ENCODE measurements at places on chromosomes 11 and 22.

DNA sequence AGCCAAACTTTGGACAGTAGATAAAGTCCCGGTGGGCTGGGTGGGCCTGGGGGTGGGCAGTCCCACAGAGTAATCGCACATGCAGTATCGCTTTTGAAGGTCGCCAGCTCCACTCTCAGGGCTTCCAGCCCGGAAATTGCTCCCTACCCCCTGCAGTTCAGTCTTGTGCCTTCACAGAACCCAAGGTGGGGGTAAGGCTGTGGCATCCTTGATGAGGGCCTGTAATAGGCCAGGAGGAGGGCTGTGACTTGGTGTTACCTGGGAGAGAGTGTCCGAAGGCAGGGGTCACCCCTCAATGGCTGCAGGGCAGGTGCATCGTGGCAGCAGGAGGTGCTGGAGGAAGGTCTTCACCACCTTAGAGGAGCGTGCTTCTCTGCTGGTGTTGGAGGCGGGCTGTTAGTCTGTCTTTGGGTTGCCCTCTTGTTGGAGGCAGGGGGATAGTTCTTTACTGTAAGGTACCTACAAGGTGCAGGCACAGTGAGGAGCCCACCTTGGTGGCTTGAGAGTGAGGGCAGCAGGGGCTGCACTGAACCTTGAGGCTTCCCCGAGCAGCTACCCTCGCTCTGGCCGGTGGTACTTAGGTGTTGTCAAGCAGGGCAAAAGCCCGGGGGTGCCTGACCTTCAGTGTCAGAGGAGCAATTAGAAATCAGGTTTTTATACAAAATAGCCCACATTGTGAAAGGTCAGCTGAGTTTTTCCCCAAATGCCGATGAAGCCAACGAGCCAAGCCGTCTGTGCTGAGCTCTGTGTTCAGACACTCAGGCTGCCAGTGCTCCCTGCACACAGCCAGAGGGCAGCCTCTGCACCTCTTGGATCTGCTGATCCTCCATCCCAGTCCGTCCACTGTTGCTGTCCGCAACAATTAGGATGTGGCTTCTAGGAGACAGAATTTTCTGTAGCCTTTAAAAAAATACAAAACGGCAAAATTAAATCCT lies 21.9 kb downstream of the SAMM50 start:
- no peak for DNase-seq

- no peak for DNase-seq
Measured at GRCh38 chr22:22909605-22910271, 22.1 kb downstream of the IGLL5 start.

- DNase-seq, result no peak
Measured at GRCh38 chr11:67545280-67545679, 22.0 kb upstream of the CABP2 start.

- DNase-seq, result no peak
Measured at GRCh38 chr22:41094041-41094593, 1.7 kb downstream of the EP300 start.

GRCh38 chr22:44396727-44397722 lies 84.3 kb upstream of the SHISAL1 start:
- DNase-seq, result no peak

GRCh38 chr22:22168190-22168940 lies 76.2 kb upstream of the VPREB1 start:
- DNase-seq, result no peak

DNA sequence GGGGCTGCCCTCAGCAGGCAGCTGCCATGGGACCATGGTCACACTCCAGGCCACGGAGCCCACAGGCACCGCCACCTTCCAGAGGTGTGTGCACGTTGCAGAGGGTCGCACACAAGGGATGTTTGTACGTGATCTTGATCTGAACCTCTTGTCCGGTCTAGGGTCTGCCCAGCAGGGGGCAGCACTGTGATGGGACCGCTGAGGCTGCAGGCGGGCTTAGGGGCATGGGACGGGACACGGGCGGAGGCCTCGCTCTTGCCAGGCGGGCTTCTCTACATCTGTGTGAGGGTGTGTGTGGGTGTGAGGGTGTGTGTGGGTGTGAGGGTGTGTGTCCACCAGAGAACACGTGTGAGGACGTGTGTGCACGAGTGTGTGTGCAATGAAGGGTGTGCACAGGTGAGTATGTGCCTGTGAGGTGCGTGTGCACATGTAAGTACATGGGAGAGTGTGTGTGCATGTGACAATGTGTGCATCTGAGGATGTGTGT lies 52.4 kb downstream of the CACNA1I start:
- peak; percentile 46 for DNase-seq

GRCh38 chr11:114438303-114438702 lies 964 bp upstream of the REXO2 start:
- DNase-seq, result no peak

DNA sequence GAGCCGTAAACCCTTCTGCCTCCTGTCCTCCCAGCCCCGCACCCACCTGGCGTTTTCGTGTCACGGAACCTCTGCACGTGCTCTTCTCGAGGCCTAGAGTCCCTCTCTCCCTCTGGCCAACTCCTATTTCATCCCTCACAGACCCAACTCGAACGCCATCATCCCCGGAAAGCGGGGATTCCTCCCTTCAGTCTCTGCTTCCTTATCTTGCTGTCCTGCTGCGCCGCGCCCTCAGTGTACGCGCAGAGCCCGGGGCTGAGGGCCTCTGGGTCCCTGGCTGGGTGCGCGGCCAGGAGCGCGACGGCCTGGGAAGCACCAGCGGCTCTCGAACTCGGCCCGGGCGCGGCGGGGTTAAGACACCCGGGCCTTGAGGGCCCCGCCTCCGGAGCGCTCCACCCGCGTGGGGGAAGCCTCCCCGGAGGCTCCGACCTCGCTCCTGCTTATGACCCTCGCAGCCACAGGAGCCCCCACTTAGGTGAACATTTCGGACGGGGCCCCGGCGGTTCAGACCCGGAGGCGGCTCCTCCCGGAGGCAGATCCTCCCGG lies 398 bp upstream of the ATG16L2 start:
- DNase-seq, result peak; percentile 86

GRCh38 chr22:46895753-46896152 lies 133.3 kb downstream of the TBC1D22A start:
- DNase-seq, result no peak

- DNase-seq, result no peak
Measured at GRCh38 chr11:115326526-115326925, 177.7 kb downstream of the CADM1 start.

DNA sequence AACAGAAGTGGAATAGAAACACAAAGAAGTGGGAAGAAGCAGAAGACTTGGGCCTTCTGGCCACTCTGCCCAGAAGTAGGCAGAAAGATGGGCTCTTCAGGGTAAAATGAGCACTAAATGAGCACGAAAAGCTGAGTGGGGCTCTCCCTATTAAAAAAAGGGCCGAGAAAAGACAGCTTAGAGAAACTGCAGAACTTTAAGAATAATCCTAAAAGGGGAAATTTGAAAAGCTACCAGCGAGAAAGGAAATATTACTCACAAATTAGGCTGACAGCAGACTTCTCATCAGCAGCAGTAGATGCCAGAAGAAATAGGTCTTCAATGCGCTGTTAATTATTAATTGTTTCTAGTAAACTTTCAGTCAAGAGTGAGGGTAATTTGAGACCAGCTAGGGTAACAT lies 78.2 kb downstream of the UVRAG start:
- DNase-seq, result no peak

GRCh38 chr22:49112176-49112575 lies 715.5 kb downstream of the BRD1 start:
- no peak for DNase-seq

DNA sequence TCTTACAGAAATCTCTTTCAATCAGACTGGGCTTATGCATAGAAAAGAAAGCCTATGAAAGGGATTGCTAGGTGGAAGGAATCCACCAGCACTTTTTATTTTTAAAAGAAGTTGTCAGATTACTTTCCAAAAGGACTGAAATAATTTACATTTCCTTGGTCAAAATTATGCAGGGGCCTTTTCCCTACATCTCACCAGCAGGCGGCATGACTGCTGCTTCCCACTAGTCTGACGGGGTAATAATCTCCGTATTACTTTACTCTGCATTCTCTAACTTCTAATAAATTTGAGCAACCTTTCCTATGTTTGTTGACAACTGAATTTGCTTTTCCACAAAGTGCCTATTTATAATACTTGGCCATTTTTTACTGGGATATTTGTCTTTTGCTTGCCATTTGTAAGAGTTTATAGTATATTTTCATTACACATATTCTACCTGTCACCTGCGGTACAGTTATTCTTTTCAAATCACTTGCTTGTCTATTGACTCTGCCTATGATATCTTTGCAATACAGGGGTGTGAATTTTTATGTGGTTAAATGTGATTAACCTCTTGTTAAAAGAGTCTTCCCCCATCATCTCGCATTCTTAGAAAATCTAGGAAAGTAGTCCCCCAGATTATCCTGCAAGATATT lies 51.9 kb upstream of the USP47 start:
- no peak for DNase-seq

DNA sequence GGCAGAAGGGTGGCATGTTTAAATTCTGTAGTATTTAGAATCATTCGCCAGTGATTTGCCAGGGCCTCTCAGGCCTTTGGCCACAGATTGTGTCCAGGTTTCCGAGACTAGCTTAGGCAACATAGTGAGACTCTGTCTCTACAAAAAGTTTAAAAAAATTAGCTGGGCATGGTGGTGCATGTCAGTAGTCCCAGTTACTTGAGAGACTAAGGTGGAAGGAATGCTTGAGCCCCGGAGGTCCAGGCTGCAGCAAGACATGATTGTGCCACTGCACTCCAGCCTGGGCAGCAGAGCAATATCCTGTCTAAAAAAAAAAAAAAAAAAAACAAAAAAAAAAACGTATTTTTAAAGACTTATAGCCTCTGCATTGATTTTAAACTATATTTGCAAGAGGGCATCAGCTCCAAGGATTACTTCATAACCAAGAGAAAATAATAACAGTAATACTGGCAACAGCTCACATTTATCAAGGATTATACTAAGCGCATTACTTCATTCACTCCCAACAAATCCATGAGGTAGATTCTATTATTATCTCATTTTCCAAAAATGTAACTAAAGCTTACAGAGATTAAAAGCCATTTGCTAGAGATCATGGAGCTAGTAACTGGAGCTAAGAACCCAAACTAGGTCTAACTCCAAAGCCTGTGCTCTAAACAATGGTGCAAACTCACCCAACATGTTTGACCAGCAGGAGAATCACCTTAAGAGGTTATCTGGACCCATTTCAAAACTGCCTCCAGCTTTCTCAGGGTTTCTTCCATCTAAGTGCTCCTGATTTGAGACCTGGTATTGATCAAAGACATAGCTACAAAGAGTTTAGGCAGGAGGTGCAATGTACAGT lies 32.6 kb upstream of the SLC6A5 start:
- no peak for DNase-seq

DNA sequence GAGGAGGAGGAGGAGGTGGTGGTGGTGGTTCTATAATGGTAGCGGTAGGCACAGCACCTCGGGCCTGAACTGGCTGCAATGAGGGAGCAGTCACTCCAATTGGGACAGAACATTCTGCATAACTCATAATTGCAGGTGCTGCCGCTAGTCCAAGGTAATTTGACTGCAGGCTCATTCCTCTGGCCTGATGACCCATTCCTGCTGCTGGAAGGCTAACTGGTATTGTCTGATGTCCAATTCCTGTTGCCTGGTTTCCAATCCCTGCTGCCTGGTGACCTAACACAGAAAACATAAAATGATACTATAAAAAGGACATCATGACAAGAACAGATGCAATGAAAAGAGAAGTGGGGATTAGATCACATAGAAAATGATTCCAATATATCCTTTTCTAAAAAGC lies 7.9 kb upstream of the AGBL2 start:
- no peak for DNase-seq

DNA sequence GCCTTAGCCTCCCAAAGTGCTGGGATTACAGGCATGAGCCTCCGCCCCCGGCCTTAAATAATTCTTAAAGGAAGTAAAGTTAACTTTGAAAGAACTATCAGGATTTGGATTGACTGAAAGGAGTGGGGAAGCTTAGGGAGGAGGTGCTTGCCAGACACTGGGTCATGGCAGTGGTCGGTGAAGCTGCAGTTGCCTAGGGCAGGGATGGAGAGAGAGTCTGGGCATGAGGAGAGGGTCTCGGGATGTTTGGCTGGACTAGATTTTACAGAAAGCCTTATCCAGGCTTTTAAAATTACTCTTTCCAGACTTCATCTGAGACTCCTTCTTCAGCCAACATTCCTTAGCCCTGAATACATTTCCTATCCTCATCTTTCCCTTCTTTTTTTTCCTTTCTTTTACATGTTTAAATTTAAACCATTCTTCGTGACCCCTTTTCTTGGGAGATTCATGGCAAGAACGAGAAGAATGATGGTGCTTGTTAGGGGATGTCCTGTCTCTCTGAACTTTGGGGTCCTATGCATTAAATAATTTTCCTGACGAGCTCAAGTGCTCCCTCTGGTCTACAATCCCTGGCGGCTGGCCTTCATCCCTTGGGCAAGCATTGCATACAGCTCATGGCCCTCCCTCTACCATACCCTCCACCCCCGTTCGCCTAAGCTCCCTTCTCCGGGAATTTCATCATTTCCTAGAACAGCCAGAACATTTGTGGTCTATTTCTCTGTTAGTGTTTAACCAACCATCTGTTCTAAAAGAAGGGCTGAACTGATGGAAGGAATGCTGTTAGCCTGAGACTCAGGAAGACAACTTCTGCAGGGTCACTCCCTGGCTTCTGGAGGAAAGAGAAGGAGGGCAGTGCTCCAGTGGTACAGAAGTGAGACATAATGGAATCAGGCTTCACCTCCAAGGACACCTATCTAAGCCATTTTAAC lies at the start of gene NNMT:
TSS of gene NNMT (plus strand) at position 724 of the 929 bp plus-strand sequence. CDS start at position 882, 158 bp downstream.
- DNase-seq, result no peak
